NCI-H526 (cell line): ENCODE measurements at places on chromosomes 5 and 9.

DNA sequence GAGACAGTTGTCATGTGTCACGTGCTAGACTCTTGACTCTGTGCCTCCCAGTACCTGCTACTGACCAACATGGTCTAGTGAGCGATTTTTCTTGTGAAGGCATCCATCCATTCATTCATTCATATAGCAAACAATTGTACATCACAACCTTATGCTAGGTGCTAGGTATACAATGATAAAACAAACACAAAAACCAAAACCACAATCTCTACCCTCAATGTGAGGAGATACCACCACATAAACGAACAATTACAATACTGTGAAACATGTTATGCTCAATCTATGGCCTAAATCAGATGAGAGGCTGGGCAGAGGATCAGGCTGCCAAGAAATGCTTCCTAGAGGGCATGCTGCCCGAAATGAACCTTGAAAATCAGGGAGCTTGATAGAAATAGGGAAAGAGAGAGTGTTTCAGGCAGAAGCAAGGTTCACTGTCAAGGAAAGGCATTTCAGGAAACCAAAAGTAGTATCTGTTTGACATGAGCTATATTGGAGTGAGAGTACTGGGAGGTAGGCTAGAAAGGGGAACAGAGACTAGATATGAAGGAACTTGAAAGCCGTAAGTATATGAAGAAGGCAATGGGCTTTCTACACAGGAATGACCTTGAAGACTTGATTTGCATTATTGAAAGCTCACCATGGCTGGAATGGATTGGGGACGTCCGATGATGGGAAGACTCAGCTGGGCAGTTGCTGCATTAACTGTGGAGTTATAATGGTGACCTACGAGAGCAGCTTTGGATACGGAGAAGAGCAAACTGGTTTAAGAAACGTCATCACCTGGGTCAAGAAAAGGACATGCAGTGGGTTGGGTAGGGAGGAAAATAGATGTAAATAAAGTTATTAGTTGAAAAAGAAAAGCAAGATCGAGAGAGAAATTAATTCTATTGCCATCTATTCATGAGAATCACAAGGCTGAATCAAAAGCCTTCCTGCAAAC lies 90.1 kb downstream of the THBS4 start:
- no peak for DNase-seq

GRCh38 chr9:100499460-100499859 lies 26.5 kb downstream of the TMEFF1 start:
- DNase-seq: no peak

- DNase-seq: no peak
Observed at GRCh38 chr5:159031513-159031912, 68.2 kb downstream of the EBF1 start.

GRCh38 chr9:114011313-114011712 lies 66.8 kb downstream of the AMBP start:
- DNase-seq: no peak

GRCh38 chr5:178622679-178623247 lies 4.1 kb downstream of the CLK4 start:
- no peak for DNase-seq

GRCh38 chr9:134435550-134436378 lies 109.5 kb downstream of the RXRA start:
- no peak for DNase-seq

DNA sequence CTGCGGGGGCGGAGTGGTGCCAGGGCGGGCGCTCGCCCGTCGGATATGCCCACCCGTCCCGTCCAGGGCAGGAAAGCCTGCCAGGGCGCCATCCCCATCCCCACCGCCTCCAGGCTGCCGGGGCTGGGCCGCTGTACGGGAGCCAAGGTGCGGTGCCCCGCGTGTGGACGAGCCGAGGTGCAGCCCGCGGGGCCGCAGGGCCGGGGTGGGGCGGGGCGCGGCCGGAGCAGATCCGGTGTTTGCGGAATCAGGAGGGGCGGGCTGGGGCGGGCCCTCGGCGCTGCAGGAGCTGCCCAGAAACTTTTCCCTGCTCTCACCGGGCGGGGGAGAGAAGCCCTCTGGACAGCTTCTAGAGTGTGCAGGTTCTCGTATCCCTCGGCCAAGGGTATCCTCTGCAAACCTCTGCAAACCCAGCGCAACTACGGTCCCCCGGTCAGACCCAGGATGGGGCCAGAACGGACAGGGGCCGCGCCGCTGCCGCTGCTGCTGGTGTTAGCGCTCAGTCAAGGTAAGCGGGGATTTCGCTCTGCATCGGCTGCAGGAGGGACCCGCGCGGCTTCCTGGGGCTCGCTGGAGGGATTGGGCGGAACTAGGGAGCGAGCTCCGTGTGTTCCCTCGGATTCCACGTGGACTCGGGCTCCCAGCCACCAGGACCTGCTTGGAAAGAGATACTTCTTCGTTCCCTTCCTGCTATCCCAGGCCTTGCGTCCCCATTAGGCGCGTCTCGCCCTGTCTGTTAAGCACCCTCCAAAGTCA lies at the start of gene ITGA2:
TSS of gene ITGA2 (plus strand) at position 328 of the 756 bp plus-strand sequence. CDS start at position 445, 117 bp downstream.
- DNase-seq: peak; percentile 3

GRCh38 chr5:14545308-14545707 lies 36.3 kb upstream of the OTULINL start:
- no peak for DNase-seq

- no peak for DNase-seq
Observed at GRCh38 chr5:77029376-77029885, 773 bp upstream of the AGGF1 start.

DNA sequence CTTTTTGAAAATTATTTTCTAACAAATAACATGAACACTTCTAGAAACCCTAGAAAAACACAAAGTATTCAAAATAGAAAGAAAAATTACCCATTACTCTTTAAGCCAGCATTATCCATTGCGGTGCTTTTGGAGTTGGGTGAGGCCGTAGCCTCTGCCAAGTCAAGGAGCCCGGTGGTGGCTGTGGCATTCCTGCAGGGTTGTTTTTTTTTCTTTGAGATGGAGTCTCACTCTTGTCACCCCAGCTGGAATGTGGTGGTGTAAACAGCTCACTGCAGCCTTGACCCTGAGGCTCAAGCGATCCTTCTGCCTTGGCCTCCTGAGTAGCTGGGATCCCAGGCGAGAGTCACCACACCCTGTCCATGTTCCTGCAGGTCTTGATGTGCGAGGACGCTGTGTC lies 8.2 kb upstream of the AHRR start:
- no peak for DNase-seq

- no peak for DNase-seq
Observed at GRCh38 chr9:131306397-131307004, 17.0 kb downstream of the PLPP7 start.

DNA sequence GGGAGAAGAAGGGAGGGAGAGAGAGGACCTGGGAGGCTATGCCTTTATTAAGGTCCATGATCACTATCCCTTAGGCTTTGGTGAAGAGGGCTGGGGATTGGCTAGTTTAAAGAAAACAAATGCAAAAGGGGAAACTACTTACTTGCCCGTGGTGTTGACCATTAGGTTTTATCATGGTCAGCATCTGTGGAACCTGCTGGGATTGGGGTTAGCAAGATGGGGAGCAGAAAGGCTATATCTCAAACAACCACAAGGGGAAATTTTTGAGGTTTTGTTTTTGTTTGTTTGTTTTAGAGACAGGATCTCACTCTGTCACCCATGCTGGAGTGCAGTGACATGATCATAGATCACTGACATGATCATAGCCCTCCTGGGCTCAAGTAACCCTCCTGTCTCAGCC lies 9.0 kb upstream of the RAD23B start:
- no peak for DNase-seq

- DNase-seq: no peak
Observed at GRCh38 chr9:79574781-79575180, 3.0 kb downstream of the TLE4 start.

- peak; percentile 34 for DNase-seq
Observed at GRCh38 chr9:33225319-33226147, 14.4 kb upstream of the SPINK4 start.

- DNase-seq: peak; percentile 13
Observed at GRCh38 chr9:117074784-117075520, 339.9 kb downstream of the ASTN2 start.

- peak; percentile 71 for DNase-seq
Observed at GRCh38 chr5:167764641-167765289, 526.7 kb upstream of the WWC1 start.

- DNase-seq: no peak
Observed at GRCh38 chr9:91162784-91163443, 198.8 kb downstream of the AUH start.

- no peak for DNase-seq
Observed at GRCh38 chr9:3777137-3777536, 251.3 kb upstream of the RFX3 start.

- DNase-seq: no peak
Observed at GRCh38 chr5:174218162-174218561, 172.7 kb downstream of the NSG2 start.

- DNase-seq: peak; percentile 56
Observed at GRCh38 chr9:97038611-97039513, at the start of gene CTSV. Gene CTSV (minus strand): TSS chr9:97039142. CDS start chr9:97038043, 1,099 bp downstream.
